ENCODE measurements at places on chromosomes 1 and 21. TPM values are rescaled to one million over a fixed set of nuclear protein-coding genes. Genes with fewer than 3 reads are reported as not detected.
A peak's percentile ranks its signal among the peaks of the same experiment; 100 is the strongest.

- peak; percentile 9 for DNase-seq
These were observed 31.4 kb upstream of the TARDBP start for GRCh38 chr1:10980841-10981727.

DNA sequence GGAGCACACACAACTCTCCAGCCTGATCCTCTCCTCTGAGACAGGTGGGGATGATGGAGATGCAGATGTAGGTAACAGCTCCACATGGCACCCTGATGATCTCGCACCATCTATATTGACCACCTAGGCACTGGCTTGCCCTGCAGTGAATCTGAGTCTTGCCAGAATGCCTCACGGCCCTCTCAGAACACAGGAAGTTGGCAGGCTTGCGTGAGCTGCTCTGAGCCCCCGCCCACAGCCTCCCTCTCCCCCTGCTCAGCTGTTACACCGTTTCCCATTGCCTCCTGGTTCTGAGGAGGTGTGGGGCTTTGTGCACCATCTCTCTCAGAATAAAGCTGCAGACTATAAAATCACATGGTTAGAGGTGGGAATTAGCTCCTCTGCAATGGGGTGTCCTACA, 48.0 kb downstream of the URB2 start:
- no peak for DNase-seq

DNA sequence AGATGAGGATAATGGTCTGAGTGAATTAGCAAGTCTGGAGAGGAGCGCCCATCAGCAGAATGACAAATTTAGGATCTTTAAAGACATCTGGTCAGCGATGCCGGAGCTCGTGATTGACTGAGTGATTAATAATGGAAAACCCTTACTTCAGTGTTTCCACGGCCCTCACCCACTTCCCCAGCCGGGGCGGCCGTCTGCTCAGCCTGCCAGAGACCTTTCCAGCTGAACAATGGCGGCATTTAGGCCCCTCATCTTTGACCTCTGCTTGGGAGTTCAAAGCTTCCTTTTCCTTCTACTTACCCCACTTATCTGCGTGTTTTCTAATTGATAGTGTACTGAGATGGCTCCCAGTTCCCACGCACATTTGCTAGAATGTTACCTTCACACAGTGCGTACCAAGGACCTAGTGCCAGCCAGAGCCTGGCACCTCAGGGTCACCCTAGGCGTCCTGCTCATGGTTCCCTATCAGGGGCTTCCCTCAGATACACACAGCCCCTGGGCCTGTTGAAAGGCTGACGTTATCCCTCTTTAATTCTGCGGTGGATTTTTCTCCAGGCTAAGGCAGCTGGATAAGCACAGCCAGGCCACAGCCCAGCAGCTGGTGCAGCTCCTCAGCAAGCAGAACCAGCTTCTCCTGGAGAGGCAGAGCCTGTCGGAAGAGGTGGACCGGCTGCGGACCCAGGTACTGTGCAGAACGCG, 232.8 kb downstream of the SDCCAG8 start:
- DNase-seq = peak; percentile 50

- peak; percentile 79 for DNase-seq
These were observed 82.1 kb upstream of the F3 start for GRCh38 chr1:94623560-94624148.

- no peak for DNase-seq
These were observed 175.4 kb downstream of the NTMT2 start for GRCh38 chr1:170321113-170321512.

- DNase-seq = no peak
These were observed 128.2 kb downstream of the ATG4C start for GRCh38 chr1:62912028-62912638.

GRCh38 chr1:9038881-9039760, 12.9 kb upstream of the SLC2A7 start:
- DNase-seq = no peak

- DNase-seq = peak; percentile 14
These were observed 1.5 kb upstream of the ARHGEF10L start for GRCh38 chr1:17538010-17538409.

DNA sequence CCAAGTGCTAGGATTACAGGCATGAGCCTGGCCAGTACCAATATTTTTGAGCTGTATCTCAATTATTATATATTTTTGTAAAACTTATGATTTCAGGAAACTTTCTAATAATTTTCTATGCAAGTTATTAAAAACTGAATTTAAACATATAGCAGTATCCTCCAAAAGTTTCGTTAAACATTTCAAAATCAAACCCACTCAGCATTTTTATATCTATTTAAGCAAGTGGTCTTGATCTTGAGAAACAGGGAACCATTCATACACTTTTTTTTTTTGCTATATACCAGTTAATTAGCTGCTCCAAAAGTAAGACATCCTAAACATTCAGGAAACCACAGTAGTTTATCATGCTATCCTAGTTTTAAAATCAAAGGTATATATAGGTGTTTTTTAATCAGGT, 22.0 kb downstream of the SHCBP1L start:
- DNase-seq = no peak

DNA sequence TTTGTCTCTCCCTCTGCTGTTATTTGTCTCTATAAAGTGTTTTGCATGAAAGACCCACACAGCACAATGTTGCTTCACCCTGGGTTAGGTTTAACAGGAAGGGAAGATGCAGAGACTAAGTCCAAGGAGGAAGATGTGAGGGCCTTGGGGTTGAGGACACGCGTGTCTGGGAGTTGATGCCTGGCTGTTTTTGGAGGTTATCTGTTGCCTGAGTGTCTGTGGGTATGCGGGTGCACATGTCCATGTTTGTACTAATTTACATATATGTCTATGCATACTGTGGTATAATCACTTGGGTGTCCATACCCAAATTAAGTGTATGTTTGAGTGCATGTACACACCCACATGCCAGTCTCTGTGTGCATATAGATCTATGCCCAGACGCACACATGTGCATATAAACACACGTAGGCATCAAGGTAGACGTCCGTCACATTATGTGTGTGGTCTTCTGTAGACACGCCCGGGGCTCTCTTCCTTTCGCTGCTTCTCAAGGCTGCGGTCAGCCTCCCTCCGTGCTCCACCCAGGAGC, 962 bp upstream of the MAN1C1 start:
- DNase-seq = peak; percentile 43

DNA sequence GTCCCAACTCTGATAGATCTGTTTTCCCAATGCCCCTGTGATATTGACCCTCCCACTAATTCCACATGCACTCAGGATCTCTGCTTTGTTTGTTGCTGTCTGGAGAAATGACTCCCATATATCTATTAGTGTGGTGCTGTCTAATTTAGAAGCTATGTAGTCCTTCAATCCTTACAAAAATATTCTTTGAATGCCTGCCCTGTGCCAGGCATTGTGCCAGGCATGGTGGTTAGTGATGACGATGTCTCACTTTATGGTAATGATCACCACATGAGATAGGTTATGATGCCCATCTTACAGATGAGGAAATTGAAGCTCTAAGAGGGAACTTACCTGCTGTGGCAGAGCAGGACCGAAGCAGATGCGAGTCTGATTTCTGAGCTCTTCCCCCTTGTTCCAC, 12.9 kb downstream of the MYOG start:
- DNase-seq = no peak

- DNase-seq = no peak
These were observed 318.7 kb upstream of the SPAG17 start for GRCh38 chr1:118503752-118504151.

DNA sequence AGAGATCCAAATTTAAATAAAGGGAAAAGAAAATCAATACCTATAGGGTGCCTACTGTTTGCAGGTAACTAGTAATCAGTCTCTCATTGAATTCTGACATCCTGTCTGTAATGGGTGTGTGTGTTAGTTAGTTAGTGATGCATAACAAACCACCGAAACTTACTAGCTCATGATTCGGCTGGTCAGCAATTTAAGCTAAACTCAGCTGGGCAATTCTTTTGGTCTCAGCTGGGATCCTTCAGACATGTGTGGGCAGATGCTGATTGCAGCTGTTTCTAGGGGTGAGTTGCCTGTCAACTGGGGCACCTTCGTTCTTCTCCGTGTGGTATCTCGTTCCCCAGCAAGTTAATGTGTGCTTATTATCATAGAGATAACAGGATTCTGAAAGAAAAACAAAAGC, 40.2 kb upstream of the ZNF124 start:
- no peak for DNase-seq

GRCh38 chr1:11463177-11463576, 15.8 kb upstream of the DISP3 start:
- no peak for DNase-seq

GRCh38 chr21:30718239-30718909, at the start of gene KRTAP21-3:
KRTAP21-3 (minus strand) TSS chr21:30718777; CDS start chr21:30718759, 18 bp downstream.
- DNase-seq = peak; percentile 5

DNA sequence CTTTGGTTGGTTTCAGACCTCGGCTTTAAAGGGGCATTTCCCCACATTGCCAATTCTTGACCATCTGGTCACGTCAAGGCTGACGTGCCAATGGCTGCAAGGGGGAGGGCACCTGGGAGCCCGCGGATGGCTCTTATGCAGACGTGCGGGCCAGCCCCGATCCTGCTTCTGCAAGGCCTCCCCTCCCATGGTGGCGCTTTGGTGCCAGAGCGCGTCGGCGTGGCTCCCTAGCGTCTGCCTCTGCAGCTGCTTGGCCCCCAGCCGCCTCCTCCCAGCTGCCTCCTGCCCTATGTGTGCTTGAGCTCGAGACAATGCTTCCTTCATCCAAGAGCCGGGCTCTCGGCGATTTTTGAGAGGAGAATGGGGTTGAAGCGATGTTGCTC, 29.1 kb downstream of the SKI start:
- DNase-seq = no peak

The FAM72B gene
- total RNA-seq = 3.6 TPM

The LRRC3 gene
- total RNA-seq = 4.3 TPM

The OR2L5 gene
- 3.4 TPM for total RNA-seq

The TBX15 gene
- total RNA-seq = 4.1 TPM

The CDK18 gene
- 11.6 TPM for total RNA-seq

The RAB42 gene
- 7.0 TPM for total RNA-seq

The CYP4Z1 gene
- total RNA-seq = not detected

The KMO gene
- 4.6 TPM for total RNA-seq

Measured in umbilical cord (tissue), 2 donors.